ENCODE measurements at places on chromosomes 13 and 19.

GRCh38 chr13:44726214-44726613 is 150.1 kb upstream of the TSC22D1 start:
- no peak for DNase-seq

DNA sequence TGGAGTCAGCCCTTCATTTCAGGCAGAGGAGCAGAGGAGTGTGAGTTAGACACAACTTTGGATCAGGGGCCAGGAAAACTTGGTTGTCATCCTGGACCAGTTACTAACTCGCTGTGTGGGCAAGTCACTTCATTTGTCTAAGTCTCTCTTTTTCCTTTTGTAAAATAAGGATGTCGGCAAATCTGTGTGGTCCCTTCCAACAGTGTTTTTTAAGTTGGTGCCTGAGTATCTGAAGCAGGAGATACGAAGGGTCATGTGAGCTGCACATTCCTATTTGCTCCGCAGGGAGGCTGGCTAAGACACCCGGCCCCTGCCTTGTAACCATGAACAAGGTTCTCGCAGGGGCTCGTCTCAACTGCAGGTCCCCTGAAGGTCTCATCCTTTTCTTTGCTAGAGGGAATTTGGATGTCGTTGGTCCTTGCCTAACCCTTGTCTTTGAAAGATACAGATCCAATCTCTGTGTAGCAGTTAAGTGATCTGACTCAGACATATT is 64.3 kb downstream of the LRCH1 start:
- DNase-seq, result no peak

GRCh38 chr13:97858161-97858560 is 95.3 kb upstream of the IPO5 start:
- DNase-seq, result no peak

DNA sequence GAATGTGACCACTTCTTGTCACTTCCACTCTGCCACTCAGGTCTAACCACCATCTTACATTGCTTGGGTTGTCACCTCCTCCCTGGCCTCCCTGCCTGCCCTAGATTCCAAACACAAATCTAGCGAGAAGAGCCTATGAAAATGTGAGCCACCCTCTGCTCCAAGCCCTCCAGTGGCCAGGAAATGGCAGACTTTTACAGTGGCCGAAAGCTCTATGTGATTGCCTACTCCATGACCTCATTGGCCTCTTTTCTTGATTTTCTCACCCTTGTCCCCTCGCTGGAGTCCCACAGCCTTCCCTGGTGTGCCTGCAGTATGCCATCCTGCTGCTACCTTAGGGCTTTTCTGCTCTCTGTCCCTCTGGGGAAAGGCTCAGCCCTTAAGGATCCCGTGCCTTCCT is 84.2 kb downstream of the LRCH1 start:
- DNase-seq, result no peak

GRCh38 chr19:42271861-42272534 is 2.9 kb downstream of the CIC start:
- no peak for DNase-seq

DNA sequence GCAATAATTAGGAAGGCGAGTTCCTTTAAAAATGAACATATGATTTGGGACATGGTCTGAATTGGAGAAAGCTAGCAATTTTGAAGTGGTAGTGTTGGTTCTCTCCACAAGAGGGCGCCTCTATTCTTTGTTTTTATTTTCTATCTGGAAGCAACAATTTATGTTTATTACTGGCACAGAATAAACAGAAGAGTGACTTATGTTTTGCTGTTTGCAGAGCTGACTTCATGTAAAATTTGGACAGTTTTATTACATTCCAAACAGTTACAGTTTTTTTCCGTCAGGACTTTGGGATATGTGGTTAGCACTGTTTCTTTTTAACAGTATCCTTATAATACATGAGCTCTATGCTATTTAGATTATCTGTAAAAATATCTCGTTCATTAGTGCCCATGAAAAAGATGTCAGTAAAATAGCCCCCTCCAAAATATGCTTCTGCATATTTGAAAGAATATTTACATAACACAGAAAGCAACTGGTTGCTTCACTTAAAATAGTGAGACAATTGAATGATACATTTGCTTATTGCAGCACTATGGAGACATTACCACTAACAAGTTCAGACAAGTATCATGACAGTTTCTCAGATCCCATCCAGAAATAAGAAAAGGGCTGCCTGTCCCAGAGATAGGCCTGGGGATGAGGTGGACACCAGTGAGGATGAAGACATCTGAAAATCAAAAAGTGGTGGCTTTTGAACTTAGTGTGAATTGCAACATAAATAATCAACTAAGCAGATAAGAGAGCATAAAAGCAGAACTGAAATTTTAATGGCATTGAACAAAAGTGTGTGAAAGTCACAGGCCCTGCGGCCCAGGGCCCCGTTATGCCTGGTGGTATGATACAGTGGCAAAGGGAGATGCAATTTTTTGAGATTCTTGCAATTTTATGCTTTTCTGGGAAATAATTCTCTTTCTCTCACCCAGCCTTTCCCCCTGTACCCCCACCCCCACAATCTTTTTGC is 32.3 kb upstream of the FGF9 start:
- no peak for DNase-seq

DNA sequence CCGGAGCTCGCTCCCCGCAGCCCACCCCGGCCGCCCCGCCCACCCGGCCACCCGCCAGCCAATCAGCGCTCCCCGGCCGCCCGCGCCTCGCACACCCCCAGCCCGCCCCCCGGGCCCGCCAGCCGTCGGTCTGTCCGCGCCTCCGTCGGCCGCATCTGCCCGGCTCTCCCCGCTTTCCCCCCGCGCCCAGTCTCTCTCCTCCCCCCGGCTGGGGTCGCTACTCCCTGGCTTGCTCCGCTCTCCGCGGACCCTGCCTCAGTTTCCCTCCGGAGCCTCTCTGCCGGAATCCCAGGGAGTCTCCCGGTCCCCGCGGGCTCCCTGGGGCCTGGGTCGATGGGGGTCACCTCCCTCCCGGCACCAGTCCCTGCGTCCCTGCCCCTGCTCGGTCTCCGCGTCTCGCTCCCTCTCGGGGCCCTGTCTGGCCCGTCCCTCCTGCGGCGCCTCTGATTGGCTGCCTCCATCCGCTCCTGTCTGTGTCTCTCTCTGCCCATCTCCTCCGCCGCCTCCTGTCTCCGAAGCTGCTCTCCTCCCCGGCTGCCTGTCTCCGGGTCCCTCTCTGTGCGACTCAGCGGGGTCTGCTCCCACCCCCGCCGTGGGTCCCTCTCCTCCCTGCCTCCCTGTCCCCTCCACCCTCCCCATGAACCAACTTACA is 484 bp downstream of the IL11 start:
- peak; percentile 31 for DNase-seq

DNA sequence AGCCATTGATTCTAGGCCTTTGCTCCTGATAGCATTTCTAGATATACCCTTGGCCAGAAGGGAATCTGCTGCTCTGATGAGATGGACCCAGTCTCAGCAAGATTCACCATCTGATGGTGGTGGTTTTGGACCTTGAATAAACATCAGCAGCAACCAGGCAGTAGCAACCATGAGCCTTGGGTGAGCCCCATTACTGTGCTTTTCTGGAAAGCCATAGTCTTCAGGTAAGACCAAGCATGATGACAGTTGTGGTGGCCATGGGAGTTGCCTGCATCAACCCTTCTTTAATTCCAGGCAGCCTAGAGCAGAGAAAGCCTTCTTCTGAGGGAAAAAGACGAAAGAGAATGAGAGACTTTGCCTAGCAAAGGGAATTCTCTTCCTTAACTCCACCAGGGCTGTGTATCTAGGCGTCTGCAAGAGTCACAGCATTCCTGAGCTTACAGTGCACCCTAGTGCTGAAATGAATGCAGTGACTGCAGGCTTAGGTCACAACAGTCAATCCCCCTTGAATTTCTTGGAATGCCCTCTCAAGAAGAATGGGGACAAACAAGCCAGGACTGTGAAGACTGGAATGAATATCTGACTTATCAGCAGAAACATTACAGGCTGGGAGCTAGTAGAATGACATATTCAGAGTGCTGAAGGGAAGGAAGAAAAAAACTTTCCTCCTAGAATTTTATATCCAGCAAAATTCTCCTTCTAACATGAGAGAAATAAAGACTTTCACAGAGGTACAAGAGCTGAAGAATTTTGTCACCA is 942.4 kb upstream of the PCDH20 start:
- DNase-seq, result no peak

- DNase-seq, result no peak
Measured at GRCh38 chr13:47000165-47000564, 103.3 kb upstream of the HTR2A start.

DNA sequence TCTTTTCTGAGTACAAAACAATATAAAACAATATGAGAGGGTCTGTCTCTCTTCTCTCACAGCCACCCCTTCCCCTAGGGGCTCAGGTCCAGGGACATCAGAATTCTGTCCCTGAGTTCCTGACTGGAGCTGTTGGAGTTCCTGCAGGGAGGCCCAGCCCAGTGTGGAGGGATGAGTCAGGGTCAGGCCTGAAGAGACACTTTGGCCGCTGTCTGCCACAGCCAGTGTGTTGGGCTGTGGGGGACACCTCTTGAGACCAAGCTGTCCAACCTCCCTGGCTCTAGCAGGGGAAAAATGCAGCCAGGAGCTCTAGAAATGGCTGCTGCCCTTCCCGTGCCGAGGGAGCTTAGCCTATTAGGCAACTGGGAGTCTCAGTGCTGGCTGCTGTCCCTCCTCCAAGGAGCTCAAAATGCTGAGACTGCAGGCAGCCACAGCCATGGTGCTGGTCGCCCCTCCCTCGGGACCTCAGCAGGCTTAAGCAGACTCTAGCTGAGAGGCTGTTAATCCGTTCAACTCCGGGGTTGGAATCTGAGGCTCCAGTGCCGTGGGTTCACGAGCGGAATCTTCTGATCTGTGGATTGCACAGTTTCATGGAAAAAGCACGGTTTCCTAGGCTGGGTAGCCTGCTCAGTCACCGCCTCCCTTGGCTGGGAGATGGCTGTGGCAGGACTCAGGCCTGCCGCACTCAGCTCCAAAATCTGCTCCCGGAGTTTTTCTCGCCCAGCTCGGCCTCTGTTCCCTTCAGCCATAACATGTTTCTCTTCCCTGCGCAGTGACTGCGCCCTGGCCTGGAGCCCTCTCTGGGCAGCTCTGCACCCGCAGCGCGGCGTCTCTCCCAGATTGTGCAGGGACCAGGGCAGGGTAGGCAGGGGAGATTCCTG is 3.8 kb upstream of the ZNF626 start:
- no peak for DNase-seq

DNA sequence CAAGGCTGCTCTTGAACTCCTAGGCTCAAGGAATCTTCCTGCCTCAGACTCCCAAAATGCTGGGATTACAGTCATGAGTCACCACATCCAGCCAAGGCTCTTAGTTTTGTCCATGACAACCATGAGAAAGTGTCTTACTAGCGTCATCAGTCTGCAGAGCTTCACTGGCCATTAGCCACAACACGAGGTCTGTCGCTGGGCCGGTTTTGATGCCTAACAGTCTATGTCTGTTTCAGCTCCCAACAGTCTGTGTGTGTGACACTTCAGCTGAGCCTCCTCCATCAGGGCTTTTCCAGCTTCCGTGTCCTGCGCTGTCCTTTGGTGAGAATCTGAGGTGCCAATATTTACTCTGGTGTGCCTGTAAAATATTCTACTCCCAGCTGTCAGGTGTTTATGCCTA is 47.6 kb downstream of the CEP89 start:
- DNase-seq, result no peak

All from stimulated activated CD8-positive, alpha-beta memory T cell treated with anti-CD3 and anti-CD28 coated beads, Interleukin-15, amount 100 ng/mL, for 48 hours (primary cell).